Prostate gland (tissue), 2 donors: ENCODE measurements at places on chromosomes 11 and 22. TPM values are rescaled to one million over a fixed set of nuclear protein-coding genes. Genes with fewer than 3 reads are reported as not detected.

Gene OR52E8
- total RNA-seq = not detected

Gene PLA2G3
- total RNA-seq = 0.23 TPM

DNA sequence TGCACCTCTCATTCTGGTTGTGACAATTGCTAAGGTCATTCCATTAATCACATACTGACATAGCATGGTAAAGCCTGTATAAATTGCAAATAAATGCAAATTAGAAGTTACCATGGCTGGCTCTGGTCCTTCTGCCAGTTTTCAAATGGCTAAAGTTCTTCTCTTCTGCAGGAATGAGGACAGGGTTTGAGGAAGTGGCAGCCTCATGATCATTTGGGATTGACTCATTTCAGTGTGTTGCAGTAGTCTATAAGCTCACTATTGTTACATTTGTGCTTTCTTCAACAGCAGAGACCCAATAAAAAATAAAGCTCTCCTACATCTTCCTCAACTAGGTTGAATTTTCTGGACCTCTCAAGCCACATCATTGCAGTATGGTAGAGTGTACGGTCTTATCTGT is 60.3 kb downstream of the NECTIN1 start:
- H3K4me3 ChIP-seq = no peak overlapping the region
- H3K27ac ChIP-seq = no peak overlapping the region
- H3K27me3 ChIP-seq = no peaks in the 10 kb centered on the region
- no peaks in the 10 kb centered on the region for H3K36me3 ChIP-seq
- DNase-seq = no peak
- peaks cover 7% of the 10 kb centered on the region for H3K4me1 ChIP-seq

DNA sequence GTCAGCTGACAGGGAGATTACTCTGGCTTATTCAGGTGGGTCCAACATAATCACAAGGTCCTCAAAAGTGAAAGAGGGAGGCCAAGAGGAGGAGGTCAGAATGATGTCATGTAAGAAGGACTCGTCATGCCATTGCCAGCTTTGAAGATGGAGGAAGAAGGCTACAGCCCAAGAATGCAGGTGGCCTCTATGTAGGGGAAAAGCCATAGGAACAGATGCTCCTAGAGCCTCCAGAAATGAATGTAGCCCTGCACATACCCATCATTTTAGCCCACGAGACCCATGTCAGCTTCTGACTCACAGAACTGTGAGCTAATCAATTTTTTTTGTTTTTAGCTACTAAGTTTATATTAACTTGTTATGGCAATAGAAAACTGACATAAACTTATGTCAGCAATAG is 171.1 kb downstream of the DBX1 start:
- DNase-seq = no peak
- H3K36me3 ChIP-seq = no peaks in the 10 kb centered on the region
- no peak overlapping the region for H3K27ac ChIP-seq
- H3K4me1 ChIP-seq = no peaks in the 10 kb centered on the region
- no peaks in the 10 kb centered on the region for H3K27me3 ChIP-seq

DNA sequence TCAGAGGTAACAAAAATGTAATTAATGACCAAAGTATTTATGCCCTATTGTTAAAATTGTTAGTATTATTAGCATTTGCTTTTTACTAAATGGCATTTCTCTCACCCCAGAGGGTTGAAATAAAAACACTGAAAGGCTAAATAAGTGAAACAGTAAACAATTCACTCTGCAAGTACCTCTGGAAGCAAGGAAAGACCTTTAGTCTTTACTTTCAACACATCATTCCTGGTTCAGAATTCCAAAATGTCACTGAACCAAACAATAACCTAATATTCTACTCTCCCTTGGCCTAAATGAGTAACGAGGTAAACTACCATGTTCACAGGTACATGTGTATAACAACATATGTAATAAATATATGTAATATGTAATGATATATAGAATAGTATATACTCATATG is 369.3 kb downstream of the TTC28 start:
- no peak overlapping the region for H3K4me3 ChIP-seq
- H3K4me1 ChIP-seq = no peaks in the 10 kb centered on the region
- no peaks in the 10 kb centered on the region for H3K27me3 ChIP-seq

DNA sequence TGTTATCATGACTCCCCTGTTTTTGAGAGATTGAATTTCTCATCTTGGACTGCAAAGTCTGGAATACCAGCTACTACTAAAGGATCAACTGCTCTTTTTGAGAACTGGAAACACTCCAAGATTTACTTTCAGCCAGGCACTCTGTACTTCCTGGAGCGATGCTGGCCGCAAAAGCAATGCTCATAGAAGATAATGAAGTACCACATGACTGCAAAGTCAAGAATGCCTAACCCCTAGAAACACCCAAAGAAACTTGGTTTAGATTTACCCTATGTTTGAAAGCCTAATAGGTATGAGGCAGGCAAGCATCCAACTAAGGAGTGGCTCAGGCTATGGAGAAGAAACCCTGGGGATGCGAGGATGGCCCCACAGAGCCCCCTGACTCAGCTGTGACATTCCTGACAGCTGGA is 47.7 kb upstream of the ARHGAP20 start:
- no peak overlapping the region for H3K27ac ChIP-seq
- no peaks in the 10 kb centered on the region for H3K27me3 ChIP-seq
- no peak for DNase-seq
- H3K4me1 ChIP-seq = no peaks in the 10 kb centered on the region
- no peak overlapping the region for H3K4me3 ChIP-seq
- no peaks in the 10 kb centered on the region for H3K36me3 ChIP-seq

DNA sequence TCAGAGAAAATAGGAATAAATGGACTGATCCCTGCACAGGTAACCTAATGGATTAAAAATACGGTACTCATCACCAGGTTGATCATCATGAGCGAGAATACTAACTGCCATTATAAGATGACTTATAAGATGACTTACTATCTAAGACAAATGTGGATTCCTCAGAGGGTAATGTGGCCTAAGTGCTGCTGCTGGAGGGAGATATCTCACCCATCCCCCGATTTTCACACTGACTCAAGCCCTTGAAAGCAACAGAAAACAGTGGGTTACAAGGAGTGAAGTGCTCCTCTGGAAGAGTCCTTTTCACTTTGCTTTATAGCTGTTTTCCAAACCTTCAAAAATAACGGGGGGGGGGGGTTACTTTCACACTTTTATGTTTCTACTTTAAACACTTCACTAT is 920 bp downstream of the TMEM218 start:
- H3K27me3 ChIP-seq = no peaks in the 10 kb centered on the region
- H3K27ac ChIP-seq = no peak overlapping the region
- H3K4me3 ChIP-seq = peak overlapping the region; percentile 66
- no peak for DNase-seq
